ENCODE measurements at places on chromosomes 6 and 20. TPM values are rescaled to one million over a fixed set of nuclear protein-coding genes. Genes with fewer than 3 reads are reported as not detected.

Gene SLC13A3
- 0.12 TPM for total RNA-seq

Gene ZBTB12
- 2.2 TPM for total RNA-seq

Gene SLC22A7
- not detected for total RNA-seq

Gene TMEM244
- not detected for total RNA-seq

Gene RWDD2A
- total RNA-seq = 1.4 TPM

Gene STK35
- 18.5 TPM for total RNA-seq

Measured in T-helper 1 cell treated with Interleukin-12 subunit alpha and Interleukin-12 subunit beta and Interleukin-4 antibody, amounts not matched to agents 30 ng/mL and 1 ng/mL, for 36 hours (primary cell).